ENCODE measurements at places on chromosomes 3 and 15.

GRCh38 chr15:32956006-32956405 is 238.2 kb downstream of the GREM1 start:
- DNase-seq: no peak

DNA sequence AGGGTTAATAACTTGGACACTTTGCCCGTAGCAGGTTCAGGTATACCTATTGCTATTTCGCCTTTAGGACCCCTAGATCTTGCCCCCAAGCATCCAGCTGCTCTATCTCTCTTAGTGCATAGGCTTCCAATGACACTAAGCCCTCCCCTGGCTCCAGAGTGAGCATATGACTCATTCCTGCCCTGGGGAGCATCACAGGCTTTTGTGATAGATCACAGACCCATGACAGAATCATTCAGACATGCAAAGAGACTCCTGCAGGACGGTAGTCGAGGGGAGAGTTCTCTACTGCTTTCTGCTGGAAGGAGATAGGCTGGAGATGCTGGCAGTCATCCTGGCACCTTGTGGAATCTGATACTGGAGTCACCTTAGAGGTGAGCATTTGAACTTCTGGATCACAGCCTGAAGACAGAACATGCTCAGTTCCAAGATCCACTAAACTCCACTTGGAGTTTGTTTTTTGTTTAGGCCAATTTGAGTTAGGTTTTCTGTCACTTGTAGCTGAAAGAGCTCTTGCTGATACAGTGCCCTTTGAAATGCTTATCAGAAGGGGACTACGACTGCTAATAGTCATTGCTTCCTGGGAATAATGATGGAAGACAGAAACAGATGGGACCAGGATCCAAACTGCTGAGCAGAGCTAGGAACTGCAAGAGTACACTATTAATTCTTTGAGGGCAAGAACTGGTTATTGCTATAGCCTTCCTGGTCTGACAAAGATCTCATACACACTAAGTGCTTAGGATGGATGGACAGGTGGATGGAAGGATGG is 11.0 kb downstream of the LYSMD2 start:
- DNase-seq: peak; percentile 34

DNA sequence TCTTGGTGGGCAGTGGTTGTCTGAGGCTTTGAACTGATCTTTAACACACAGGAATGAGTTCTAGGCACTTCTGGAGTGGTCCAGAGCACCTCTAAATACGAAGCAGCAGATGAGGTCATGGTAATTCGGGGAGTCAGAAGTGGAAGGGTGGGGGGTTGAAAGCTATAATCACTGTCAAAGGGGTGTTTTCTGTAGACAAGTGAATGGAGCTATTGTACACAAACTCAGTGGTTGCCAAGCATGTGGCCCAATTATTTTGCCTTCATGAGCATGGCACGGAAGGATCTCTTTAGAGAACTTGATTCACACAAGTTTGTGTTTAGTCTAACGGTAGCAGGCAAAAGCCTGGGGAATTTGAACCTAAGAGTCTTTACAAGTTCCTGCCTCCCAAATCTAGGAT is 6.3 kb downstream of the FRMD5 start:
- DNase-seq: no peak

GRCh38 chr3:175082631-175083030 is 223.5 kb downstream of the NAALADL2 start:
- DNase-seq: no peak

DNA sequence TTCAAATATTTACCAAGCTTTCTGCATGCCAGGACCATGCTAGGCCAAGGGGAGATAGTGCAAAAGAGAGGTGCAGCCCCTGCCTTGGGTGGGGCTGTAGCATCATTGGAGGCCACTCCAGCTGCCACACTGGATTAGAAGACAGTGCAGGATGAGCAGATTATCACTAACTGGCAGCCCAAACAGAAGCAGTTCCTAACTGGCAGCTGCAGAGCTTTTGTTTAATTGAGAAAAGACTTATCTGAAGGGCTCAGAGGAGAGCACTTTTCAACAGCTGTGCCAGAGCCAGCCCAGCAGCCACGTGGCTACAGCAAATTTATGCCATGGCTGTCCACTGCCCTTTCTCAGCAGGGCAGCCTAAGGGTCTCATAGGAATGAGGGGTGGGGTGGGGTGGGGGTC is 13.5 kb upstream of the ACSBG1 start:
- peak; percentile 91 for DNase-seq

GRCh38 chr3:133944181-133944580 is 48.5 kb upstream of the RAB6B start:
- DNase-seq: no peak

DNA sequence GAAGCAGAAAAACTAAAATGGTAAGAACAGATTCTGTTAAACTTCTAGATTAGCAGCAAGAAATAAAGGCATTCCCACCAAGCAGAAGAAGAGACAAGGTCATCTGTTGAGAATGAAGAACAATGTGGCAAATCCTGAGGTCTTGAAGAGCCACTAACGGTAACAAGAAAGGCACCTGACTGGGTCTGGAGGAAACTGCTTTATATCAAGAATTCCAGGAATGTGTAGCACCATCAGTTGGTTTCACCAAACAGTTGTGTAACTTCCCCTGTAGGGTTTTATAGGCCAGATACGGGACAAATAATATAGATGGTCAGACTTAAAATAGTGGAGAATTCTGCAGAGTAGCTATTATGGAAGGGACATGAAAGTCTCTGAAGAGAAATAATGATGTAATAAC is 57.3 kb downstream of the ACAP2 start:
- no peak for DNase-seq
